T-helper 17 cell (primary cell): ENCODE measurements at places on chromosomes 7 and 10.
A peak's percentile ranks its signal among the peaks of the same experiment; 100 is the strongest.

GRCh38 chr10:78772486-78772885, 296.3 kb upstream of the ZMIZ1 start:
- no peak for DNase-seq

DNA sequence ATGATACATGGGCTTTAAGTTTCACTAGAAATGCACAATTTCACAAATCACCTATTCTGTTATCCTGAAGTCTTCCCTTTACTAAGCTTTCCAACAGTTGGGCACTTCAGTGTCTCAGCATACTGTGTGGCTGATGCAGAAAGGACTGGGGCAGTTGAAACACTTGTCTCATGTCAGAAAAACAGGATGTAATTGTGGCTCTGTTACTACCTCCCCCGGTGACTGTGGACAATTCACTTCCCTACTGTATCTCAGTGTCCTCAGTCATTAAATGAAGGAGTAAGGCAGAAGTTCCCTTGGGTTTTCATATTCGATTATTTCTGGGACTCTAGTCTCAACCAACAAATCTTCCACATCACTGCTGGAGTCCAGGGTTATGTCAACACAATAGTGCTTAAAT, 17.9 kb downstream of the ANKRD22 start:
- no peak for DNase-seq

DNA sequence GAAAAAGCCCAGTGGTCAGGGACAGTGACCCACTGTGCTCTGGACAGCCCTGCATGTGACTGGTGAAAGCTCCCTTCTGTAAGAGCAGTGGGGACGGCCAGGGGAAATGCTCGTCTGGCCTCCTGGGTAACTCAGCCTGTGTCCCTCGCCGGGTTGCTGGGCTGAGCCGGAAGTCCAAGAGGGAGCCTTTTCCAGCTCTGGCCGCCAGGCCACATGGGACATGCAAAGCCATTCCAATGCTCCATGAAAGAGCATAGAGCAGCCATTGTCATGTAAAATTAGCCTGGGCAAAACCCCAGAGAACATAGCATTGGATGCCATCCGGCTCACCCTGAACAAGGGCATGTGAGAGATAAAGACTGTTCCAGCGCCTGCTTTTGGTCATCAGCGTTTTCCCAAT, 64.9 kb upstream of the ADRB1 start:
- no peak for DNase-seq

GRCh38 chr7:66313886-66314568, 108.9 kb downstream of the TPST1 start:
- DNase-seq, result no peak

DNA sequence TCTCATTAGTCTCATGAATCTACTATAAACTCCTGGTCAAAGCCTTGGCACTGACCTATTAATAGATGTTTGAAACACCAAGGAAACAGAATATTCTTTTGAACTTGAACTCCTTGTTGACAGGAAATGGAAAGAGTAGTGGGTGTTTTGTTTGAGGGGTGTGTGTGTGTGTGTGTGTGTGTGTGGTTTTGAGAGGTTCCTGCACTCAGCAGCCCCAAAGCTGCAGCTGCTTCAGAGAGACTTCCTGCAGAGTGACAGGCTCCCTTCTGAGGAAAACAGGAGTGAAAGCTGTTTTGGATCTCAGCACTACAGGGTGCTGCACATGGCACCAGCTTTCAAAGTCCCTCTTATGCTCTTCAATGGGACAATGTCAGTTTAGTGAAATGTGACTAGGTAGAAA, 546.5 kb upstream of the STEAP1 start:
- DNase-seq, result no peak

- DNase-seq, result no peak
Observed at GRCh38 chr7:134823400-134823799, 44.0 kb downstream of the CALD1 start.

DNA sequence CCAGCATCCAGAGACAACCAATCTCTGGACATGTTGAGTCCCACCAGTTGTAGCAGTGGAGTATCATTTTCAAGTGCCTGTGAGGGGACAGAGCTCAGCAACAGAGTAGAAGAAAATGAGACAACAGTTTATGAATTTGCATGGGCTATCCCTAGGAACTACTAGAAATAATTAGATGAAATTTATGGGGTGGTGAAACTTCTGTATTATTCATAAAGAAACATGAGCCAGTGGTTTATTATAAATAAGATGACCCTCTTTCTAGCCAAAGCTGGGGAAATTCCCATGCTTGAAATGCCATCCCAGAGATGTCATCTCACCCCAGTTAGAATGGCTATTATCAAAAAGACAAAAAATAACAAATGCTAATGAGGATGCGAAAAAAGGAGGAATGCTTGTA, 55.1 kb upstream of the ITGB8 start:
- DNase-seq, result no peak

GRCh38 chr7:93913197-93913596, 6.8 kb downstream of the GNGT1 start:
- no peak for DNase-seq

DNA sequence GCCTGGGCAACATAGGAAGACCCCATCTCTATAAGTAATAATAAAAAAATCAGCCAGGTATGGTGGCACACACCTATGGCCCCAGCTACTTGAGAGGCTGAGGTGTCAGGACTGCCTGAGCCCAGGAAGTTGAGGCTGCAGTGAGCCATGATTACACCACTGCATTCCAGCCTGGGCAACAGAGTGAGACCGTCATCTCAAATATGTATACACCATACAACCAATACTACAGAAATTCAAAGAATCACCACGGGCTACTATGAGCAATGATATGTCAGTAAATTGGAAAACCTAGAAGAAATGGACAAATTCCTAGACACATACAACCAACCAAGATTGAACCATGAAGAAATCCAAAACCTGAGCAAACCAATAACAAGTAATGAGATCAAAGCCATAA, 60.3 kb upstream of the ZC3HAV1 start:
- no peak for DNase-seq

GRCh38 chr7:30224511-30225062, 59.8 kb upstream of the ZNRF2 start:
- DNase-seq, result no peak

GRCh38 chr10:8295311-8295710, 240.8 kb downstream of the GATA3 start:
- DNase-seq, result no peak

GRCh38 chr7:83836028-83836427, 187.1 kb upstream of the SEMA3E start:
- DNase-seq, result no peak

DNA sequence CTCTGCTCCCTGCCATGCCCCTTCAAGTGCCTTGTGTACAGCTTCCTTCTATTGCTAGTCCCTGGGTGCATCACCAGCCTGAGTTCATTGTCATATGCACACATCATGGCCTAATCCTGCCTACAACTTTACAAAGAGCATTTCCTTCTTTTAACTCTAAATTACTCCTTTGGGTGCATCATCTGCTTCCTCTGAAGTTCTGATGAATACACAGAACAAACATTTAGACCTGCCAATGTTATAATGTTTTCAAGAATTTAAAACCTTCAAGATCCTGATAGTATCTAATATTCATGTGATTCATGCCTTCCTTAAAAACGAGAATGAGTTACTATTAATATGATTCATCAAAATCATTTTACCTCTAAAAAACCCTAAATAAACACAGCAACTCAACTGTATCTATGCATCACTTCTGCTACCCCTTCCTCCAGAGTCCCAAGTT, 357.1 kb downstream of the MAGI2 start:
- no peak for DNase-seq

- DNase-seq, result no peak
Observed at GRCh38 chr7:50411332-50411731, 38.8 kb downstream of the FIGNL1 start.

- DNase-seq, result no peak
Observed at GRCh38 chr7:44244282-44244681, 43.5 kb downstream of the YKT6 start.

GRCh38 chr7:13904007-13904406, 85.5 kb downstream of the ETV1 start:
- DNase-seq, result no peak

GRCh38 chr7:158402471-158402870, 185.2 kb downstream of the PTPRN2 start:
- DNase-seq, result no peak

- DNase-seq, result no peak
Observed at GRCh38 chr10:97764519-97764931, 7.3 kb downstream of the SFRP5 start.

DNA sequence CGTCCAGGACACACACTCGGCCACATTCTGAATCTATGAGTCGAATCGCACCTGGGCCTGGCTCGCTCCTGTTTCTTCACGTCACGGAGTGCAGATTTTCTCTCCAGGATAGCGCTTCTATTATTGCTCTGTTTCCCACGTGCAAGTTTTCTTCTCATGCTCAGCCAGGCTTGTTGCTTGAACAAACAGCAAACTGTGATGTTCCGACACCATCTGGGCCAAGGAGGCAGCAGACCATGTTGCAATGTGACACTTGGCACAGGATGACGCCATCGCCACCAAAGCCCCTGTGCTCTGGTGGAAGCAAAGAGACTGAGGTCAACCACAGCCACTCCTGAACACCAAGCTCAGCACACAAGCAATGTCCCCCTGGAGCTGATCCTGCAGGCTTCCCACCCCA, 507.1 kb upstream of the ADARB2 start:
- DNase-seq, result no peak

GRCh38 chr10:71316786-71317160, 2.3 kb upstream of the SLC29A3 start:
- no peak for DNase-seq

DNA sequence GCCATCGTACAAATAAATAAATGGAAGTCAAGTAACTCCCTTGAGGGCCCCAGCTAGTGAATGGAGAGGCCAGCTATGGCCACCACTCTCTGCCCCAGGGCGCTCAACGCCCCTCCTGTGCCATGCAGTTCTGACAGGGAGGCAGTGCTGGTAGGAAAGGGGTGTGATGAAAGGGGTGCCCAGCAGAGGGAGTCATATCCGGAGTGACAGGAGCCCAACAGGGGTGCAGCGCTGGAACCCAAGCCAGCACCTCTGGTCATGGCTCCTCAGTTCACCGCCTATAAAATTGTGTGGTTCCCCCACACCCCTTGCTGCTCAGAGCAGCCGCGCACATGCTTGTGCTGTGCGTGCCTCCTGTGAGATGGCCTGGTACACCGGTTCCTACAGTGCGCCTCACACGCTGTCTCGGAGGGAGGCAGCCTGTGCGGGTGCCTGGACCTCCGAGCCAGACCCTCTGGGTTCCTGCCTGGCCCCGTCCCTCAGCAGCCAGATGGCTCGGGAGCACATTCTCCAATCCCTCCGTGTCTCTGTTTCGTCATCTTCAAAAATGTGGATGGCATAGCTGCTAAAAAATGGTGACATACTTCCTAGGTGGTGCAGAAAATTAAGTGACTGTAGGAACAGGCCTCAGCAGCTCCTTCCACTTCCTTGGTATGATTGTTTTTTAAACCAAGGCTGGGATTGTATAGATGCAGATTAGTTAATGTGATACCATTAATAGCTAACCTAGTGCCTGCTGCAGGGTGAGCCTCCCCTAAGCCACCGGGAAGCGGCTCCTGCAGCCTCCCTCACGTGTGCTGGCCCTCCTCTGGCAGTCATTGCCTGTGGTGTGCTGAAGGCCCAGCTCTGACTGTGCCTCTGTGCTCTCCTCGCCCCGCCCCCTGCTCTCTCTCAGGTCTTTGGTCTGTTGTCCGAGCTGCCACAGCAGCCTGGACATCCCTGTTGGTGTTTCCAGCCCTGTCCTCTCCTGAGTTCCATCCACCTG, 125.8 kb downstream of the EGFR start:
- no peak for DNase-seq

DNA sequence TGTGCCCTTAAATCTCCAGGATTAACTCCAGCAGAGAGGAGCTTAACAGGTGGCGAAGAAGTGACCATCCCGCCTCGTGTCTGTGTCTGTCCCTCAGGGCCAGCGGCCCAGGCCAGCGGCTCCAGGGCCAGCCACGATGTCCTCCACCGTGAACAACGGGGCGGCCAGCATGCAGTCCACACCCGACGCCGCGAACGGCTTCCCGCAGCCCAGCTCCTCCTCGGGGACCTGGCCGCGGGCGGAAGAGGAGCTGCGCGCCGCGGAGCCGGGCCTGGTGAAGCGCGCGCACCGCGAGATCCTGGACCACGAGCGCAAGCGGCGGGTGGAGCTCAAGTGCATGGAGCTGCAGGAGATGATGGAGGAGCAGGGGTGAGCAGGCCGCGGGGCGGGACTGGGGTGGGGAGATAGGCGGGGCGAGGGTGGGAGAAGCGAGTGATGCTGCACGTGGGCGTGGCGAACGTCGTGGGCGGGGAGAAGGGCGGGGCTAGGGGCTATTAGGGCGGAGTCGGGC, 33.3 kb downstream of the SRRM3 start:
- DNase-seq, result peak; percentile 42

DNA sequence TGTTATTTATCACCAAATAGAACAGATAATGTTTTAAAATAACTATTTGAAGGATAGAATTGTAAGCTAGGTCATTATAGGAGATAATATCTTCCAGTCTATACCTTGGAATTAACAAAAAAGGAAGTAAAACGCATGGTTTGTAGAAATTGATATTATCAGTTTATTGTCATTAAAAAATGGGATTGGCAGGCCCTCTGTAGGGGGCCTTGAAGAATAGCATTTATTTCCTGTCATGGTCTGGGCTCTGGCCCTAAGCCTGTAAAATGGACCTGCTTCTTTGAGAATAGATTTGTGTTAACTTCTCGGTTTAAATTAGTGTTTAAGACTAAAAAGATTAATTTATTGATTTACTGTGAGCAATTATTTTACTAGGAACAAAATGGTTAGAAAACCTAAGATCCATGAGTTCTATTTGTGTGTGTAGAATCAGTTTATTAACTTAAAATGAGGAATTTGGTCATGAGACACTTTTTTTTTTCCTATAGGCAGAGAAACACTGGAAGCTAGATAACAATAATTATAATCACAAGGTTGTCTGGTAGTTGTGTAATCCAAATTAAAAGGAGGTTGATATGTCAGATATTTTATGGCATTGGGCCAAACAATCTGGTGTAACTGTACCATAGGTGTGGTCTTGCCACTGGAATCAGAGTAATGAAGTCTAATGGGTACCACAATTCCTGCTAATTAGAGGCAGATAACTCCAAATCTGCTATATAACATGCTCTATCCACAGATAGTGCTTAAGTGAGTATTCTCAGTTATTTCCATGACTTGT, 197.4 kb upstream of the FOXP2 start:
- no peak for DNase-seq
